Activated naive CD8-positive, alpha-beta T cell treated with anti-CD3 and anti-CD28 coated beads, Interleukin-2, amount 10 ng/mL, durations not matched to agents 7 days and 5 days (primary cell): ENCODE measurements at places on chromosomes 2 and 18. TPM values are rescaled to one million over a fixed set of nuclear protein-coding genes. Genes with fewer than 3 reads are reported as not detected.

The HOXD3 gene
- not detected for total RNA-seq

The APLF gene
- 4.6 TPM for total RNA-seq

DNA sequence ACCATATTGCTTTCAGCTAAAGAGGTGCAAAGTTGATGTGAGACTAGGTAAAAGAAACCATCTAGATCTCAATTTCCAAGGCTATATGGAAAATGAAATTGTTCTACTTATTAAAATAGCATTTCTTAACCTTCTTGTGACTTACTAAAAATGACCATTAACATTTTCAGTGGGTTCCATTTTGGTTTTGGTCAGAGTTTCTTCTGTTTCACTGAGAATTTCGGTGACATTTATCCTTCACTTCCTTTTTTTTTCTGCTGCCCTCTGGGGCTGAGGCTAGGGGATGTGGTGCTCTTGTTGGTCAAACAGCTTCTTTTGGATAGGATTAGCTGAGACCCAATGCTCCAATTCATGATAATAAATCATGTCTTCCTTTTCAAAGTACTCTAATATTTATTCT is 44.3 kb upstream of the REL start:
- DNase-seq: no peak

GRCh38 chr2:30756971-30757370 is 50.3 kb downstream of the CAPN13 start:
- DNase-seq: no peak

DNA sequence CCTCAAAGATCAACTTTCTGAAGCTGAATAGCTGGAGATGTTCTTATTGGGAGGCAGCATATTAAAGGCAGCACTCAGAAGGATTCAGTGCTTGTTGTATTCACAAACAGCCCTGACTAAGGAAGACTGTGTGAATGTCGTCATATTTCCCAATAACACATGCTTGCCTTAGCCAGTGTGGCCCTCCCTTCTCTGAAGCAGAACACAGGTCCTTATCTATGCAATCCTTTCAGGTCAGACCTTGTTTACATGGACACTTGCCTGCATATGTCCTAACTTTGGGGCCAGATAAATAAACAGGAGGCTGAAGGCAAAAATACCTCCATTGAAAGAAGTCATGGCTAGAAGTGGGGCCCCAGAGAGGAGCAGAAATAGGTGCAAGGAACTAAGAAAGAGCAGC is 97.2 kb downstream of the SLC4A3 start:
- no peak for DNase-seq

The ASNSD1 gene
- total RNA-seq: 39.8 TPM

DNA sequence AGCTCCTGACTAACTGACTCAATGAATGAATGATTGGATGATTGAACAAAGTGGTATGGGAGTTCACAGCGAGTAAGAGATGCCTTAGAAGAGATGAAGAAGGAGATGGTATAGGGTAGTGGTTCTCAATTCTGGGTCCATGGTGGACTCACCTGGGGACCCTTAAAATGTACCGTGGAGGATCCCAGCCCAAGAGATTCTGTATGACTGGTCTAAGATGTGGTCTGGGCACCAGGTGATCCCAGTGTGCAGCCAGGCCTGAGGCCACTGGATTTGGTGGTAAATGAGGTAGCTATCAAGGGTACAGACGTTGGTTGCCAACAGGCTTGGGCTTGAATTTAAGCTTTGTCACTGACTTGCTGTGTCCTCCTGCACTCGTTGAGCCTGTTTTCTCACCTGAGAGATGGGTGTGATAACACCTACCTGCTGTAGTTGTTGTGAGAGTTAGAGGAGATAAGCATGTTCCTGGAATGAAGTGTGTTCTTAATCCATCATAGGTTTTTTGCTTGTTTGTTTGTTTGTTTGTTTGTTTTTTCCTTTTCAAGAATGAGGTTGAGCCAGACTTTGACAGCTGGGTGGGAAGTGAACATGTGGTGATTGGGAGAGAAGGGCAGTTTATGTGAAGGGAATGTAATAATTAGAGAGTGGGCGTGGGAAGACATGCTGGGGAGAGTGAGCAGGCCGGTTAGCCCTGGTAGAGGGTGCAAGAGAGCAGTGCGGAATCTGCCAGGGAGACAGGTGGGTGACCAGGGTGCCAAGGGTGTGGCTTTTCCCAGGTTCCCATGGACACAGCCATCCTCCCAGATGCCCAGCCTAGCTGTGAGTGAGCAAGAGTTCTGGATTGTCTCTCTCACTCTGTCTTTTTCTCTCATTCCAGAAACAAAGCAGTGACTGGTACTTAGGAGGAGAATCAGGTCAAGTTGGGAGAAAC is 31.4 kb upstream of the IL1B start:
- DNase-seq: no peak

GRCh38 chr2:10911291-10912075 is at the start of gene KCNF1:
Gene KCNF1 (plus strand): TSS chr2:10911934. CDS start chr2:10912427, 493 bp downstream.
- no peak for DNase-seq

The MALT1 gene
- total RNA-seq: 68.6 TPM

- DNase-seq: no peak
Measured at GRCh38 chr2:241777686-241778627, 1.3 kb downstream of the GAL3ST2 start.

- DNase-seq: no peak
Measured at GRCh38 chr2:201411421-201411820, 39.8 kb downstream of the TRAK2 start.

The NT5C1B gene
- total RNA-seq: not detected

The KHK gene
- 13.1 TPM for total RNA-seq

The UGT1A4 gene
- total RNA-seq: not detected

The SANBR gene
- total RNA-seq: 5.8 TPM

DNA sequence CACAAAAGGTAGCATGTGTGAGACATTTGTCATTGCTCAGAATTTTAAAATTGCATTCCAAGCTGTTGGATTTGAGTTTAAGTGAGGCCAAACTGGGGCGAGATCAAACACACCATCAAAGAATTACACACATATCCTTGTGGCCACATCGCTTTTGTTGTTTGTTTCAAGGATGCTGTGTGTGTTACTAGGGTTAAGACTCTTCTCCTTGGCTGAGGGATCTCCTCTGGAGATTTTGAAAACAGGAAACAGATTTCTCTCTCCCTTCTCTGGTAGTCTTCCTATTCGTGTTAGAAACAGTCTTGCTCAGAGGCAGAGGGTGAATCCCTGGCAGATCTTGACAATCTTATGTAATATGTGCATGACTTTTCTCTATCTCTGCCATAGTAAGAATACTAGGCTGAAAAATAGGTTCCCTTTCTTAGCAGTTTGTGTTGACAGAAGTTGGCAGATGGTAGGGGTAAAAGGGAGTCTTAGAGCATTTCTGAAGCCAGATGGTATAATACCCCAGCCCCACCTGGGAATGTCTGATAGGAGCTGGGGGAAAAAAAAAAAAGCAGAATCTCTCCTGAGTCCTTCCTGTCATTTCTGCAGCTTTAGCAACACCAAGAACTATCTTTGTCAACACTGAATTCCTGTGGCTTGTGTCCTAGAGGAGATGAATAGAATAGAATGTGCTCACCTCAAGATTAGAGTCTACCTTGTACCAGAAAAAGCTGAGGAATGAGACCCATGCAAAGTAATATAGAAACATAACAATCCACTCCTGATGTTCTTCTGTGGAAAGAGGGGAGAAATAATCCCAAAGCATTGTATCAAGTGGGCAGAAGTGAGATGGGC is 101.8 kb downstream of the XRCC5 start:
- DNase-seq: no peak

The SLC25A12 gene
- total RNA-seq: 25.1 TPM

- no peak for DNase-seq
Measured at GRCh38 chr18:46712406-46712805, 44.4 kb downstream of the ST8SIA5 start.

The EPC2 gene
- 45.2 TPM for total RNA-seq

DNA sequence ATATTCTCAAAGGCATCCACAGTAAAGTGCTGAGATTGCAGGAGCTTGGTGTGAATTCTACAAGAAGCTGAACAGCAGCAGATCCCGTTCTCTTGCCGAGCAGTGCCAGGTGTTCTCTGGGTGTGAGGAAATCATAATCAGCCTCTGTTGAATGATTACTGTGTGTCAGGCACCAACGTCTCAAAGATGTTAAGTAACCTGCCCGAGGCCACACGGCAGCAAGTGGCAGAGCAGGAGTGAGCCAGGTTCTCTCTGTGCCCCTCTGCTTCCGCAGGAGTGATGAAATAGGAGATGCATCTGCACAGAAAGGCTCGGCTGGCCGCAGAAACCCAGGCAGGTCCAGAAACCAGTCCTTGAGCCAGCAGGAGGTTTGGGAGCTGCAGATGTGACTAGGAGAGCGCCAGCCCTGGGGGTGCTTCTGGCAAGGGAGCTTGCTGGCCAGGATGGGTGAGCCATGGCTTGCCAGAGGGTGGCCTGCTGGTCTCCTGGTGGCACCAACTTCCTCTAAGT is 68.4 kb downstream of the COPS7B start:
- DNase-seq: no peak

GRCh38 chr2:197805715-197806633 is 1.6 kb downstream of the PLCL1 start:
- DNase-seq: no peak

- DNase-seq: no peak
Measured at GRCh38 chr2:176098366-176099158, 1.0 kb upstream of the HOXD12 start.

GRCh38 chr2:38835990-38836389 is 39.7 kb downstream of the DHX57 start:
- DNase-seq: no peak

- no peak for DNase-seq
Measured at GRCh38 chr2:18050001-18050400, 171.5 kb downstream of the KCNS3 start.

DNA sequence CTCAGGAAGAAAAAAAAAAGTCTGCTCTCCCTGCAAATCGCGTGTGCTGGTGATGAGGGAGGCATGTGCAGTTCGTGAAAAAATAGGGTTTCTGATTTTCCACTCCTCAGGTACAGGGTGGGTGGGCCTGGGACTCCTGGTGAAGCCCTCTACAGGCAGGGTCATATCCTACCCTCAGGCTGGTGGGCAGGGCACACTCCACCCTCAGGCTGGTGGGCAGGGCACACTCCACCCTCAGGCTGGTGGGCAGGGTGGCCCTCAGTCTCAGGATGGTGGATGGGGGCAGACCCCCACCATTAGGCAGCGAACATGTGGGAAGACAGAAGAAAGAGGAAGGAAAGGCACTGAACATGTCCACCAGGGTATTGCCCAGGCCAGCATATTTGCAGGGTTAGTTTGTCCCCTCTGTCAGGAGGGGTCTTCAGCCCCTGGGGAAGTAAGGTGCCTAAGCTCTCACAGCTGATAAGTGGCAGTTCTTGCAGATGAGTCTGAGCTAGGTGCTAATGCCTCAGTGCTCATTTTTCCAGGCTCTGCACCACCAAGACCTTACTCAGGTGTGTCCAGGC is 95.2 kb upstream of the RAB6C start:
- no peak for DNase-seq

DNA sequence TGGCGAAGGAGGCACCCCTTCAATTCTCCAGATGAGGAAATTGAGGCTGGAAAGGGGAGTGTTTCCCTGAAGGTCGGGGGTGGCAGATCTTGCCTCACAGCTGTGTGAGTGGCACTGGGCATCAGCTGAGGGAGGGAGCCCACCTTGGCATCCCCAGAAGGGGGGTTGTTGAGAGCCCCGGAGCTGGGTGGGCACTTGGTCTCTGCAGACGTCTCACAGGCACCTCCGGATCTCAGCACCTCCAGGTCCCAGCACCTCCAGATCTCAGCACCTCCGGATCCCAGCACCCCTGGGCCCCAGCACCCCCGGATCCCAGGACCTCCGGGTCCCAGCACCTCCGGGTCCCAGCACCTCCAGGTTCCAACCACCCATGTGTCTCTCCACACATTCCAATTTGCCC is 137.9 kb downstream of the NFATC1 start:
- DNase-seq: peak; percentile 24

The RBM44 gene
- total RNA-seq: 1.1 TPM

DNA sequence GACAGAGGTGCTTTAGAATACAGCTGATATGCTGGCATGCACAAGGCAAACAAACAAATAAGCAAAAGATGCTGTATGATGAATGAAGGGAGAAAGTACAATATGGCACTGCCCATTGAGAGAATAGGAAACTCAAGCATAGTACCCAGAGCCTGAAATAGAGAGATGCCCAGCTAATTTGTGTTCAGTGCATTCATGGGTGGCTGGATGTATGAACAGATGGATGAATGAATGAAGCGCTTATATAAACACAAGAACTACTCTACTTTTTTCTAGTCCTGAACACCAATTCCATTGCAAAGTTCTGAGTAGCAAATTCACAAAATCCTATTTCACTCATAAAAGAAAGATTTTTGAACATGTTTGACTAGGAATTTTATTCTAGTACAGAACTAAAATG is 756.3 kb downstream of the SATB2 start:
- DNase-seq: no peak

DNA sequence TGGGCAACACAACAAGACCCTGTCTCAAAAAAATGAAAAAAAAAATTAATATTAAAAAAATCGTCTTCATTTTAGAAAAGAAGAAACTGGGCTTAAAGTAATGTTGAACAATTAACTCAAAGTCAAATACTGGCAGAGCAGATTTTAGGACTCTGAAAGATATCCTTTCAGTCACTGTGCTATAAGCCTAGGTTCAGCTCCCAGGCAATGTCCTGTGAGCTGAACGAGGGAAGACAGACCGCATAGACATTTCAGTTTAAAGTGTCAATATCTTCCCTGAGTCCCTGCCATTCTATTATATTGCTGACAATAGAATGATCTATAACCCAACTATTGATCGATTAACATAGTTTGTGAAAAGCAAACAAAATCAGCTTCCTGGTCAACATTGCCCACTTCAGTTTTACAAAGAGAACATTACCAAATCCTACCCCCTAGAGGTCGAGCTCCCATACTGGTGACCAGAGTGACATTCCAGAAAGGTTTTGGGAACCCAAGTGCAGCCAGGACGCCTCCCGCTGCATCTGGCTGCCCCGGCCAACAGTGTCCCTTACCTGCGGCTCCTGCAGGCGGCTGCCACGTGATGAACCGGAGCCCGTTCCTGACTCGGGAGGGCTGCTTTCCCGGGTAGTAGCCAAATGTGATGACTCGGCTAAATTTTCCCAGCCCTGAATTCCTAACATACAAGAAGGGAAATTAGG is 639 bp downstream of the MRO start:
- DNase-seq: no peak

DNA sequence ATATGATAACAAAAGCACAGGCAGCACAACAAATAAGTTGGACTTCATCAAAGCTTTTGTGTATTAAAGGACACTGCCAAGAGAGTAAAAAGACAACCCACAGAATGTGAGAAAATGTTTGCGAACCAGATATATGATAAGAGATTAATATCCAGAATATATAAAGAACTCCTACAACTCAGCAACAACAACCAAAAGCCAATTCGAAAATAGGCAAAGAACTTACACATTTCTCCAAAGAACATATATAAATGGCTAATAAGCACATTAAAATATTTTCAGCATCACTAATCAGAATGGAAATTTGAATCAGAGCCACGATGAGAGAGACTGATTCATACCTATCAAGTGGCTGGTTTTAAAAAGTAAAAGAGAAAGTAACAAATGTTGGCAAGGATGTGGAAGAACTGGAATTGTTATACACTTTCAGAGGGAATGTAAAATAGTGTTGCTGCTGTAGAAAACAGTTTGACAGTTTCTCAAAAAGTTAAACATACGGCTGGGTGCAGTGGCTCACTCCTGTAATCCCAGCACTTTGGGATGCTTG is 25.2 kb downstream of the EPB41L5 start:
- no peak for DNase-seq
